ENCODE measurements at places on chromosomes 6 and 20.

DNA sequence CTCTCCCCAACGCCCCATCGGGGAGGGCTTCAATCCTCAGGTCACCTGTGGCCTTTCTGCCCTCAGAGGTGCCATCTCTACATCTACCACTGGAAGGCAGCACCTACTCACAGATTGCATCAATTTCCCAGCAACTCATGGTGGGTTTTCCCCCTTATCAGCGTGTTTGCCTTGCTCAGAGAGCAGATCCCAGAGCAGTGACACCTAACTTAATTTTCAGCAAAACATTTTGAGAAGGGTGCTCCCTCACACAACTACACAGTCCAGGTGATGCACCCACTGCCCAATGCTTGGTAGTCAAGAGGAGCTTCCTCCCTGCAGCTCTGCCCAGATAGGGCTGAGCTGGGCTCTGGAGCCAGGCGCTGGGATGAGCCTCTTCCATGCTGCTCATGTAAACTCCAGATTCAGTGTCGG lies 48.2 kb downstream of the PLG start:
- DNase-seq = no peak

DNA sequence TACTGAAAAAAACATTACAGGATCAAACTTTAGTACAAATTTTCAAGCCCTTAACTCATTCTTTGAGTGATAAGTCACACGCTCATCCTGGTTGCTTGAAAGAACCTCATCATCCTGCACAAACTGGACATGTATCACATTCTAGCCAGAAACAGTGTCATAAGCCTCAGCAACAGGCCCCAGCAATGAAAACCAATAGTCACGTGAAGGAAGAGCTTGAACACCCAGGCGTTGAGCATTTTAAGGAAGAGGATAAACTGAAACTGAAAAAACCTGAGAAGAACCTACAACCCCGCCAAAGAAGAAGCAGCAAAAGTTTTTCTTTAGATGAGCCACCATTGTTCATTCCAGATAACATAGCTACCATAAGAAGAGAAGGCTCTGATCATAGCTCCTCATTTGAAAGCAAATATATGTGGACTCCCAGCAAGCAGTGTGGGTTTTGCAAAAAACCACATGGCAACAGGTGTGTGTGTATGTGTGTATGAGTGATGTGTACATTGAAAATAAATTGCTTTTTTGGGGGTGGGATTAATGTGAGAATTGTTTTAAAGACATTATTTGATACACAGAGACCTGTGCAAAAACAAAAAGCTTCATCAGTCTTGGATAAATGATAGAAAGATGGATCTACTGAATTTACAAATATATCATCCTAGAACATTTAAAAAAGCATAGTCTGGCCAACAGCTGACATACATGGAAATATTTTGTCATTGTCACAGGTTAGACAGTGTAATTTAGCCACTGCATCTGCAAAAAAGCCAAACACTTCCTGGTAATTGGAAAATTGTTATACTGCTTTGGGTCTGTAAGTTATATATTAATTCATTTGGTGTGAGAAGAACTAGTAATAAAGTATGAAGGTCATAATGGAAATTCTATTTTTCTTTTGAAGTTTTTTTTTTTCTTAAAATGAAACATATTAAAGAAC lies 50.1 kb downstream of the PHF3 start:
- DNase-seq = no peak

GRCh38 chr6:28553986-28554881 lies 28.6 kb downstream of the GPX5 start:
- DNase-seq = no peak

GRCh38 chr6:53107091-53107490 lies 41.5 kb downstream of the GCM1 start:
- DNase-seq = no peak

DNA sequence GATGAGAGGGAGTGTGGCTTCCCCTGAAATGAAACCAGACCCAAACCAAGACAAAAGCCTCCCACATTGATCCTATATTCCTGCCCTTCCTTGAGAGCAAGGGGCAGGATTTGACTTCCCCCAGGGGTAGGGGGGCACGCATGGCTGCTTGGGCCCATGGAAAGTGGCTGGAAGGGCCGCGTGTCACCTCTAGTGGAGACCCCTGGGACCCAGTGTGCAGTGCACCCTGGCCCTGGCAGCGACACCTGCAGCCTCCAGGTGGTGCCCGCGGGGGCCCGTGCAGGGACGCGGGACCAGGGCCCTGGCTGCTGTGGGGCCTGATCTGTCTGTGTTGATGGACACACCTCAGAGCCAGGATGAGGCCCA lies 18.0 kb upstream of the SLCO4A1 start:
- no peak for DNase-seq

DNA sequence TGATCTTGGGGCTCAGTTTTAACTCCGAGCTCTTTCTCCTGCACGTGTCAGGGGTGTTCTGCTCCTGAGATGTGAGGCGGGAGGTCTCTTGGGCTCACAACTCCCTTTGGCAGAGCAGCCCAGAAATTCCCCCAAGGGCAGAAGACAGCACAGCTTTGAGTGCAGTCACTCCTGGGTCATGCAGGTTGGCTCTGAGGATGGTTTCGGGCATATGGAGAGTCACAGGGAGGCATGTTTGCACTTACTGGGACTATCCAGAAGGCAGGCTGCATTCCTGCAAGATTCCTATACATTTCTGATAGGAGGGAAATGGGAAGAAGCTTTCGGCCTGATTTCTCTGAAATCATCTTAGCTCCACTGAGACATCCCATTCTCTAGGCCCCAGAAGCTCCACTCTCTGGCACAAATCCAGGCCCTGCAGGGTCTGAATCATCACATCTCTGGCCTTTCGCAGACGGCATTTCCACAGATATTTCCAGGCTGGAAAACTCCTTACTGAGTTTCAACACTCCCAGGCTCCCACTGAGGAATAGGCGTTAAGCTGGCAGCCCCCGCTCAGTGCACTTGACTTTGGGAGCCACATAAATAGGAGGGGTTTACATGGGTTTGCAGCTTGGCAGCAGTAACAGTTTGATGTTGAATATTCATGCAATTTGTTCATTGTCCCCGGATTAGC lies 39.7 kb downstream of the AGPAT4 start:
- peak; percentile 71 for DNase-seq
